ENCODE measurements at places on chromosomes 1 and 21.

GRCh38 chr1:210328032-210328745, 513 bp upstream of the HHAT start:
- no peak for DNase-seq

GRCh38 chr1:24080131-24080530, 31.8 kb downstream of the MYOM3 start:
- no peak for DNase-seq

- no peak for DNase-seq
These were observed 227.7 kb downstream of the KAZN start for GRCh38 chr1:14826172-14826636.

DNA sequence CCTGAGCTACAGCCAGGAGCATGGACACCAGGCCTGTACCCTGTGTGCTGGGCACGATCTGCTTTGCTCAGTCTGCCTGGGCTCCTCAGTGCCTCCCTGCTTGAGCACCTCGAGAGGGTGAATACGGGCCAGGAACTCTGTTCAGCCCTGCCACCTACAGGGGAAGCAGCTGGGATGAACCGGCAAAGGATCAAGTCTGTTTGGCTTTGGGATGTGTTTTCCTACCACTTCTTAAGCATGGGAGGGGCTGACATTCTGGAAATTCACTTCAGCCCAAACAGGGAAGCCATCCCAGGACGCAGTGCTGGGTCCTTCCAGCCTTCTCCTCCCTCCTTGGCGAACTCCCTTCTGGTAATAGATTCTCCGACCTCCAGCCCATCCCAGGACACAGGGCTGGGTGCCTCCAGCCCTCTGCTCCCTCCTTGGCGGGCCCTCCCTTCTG, 55.8 kb upstream of the SELENON start:
- DNase-seq = no peak

DNA sequence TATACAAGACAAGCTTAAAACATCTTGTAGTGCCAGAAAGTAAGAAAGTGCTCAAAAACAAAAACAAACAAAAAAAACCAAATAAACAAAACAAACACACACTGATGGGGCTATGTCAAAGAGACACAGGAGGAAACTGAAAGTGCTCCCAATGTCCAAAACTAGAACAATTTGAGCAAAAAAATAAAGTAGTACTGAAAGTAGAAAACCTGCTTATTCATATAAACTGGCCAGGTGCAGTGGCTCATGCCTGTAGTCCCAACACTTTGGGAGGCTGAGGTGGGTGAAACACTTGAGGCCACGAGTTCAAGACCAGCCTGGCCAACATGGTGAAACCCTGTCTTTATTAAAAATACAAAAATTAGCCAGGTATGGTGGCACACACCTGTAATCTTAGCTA, 129.9 kb downstream of the GLUL start:
- DNase-seq = no peak

GRCh38 chr1:211606332-211606913, 27.5 kb upstream of the SLC30A1 start:
- DNase-seq = peak; percentile 43

- DNase-seq = no peak
These were observed 183.4 kb upstream of the C1orf174 start for GRCh38 chr1:4083231-4084047.

DNA sequence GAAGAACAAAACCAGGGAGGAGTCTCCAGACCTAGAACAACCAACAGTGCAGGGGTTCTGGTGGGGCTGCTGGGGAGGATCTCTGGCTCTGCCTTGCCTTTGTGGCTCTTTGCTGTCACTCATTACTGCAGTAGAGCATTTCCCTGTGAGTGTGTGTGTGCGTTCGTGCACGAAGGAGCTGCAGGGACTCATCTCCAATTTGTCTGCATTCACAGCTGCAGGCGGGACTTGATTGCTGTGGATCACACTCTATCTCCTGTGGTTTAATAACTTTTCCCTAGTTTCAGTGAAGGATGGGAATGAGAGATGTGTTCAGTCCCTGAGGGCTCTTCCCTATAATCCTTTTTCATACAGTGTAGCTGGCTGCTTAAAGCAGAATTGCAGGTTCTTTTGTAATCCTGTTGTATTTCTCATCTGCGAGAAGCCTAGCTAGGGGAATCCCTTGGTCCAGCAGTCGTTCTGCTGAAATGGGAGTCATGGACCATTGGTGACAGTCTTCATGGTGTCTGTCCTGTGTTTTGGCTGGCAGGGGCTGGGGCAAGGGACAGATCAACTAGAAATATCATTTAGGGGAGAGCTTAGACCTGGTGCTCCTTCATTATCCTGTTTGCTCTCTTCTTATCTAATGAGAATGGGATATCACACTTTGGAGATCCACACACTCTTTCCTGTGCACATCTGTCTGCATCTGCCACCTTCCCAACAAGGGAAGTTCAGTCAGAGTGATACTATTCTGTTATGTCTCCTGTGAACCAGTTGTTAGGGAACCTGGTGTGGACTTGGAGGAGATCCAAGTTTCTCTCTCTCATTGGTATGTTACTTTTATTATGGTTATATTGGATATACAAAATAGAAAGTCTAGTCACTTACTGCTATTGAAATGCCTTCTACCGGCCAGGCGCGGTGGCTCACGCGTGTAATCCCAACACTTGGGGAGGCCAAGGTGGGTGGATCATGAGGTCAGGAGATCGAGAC, 3.0 kb downstream of the PCP4L1 start:
- no peak for DNase-seq

- DNase-seq = no peak
These were observed 2.7 kb downstream of the PPOX start for GRCh38 chr1:161168906-161169305.
